Fibroblast of skin of left biceps (primary cell): ENCODE measurements at places on chromosomes 7 and 10.
A peak's percentile ranks its signal among the peaks of the same experiment; 100 is the strongest.

DNA sequence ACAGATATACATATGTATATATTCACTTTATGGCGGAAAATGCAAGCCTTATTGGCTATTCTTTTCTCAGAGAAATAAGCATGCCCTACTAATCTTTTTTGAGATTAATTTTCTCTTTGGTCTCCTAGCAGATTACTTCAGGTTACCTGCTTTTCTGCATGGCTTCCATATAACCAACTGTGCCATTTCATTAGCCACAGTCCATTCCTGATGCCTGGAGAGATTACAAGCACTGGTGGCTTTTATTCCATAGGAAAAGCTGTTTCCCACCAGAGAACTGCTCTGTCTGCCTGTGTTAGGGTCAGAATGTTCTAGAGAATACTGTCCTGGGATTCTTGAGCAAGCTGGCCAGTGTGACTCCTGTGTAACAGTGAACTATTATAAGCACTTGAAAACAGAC, 59.8 kb downstream of the LRRN3 start:
- DNase-seq = no peak

DNA sequence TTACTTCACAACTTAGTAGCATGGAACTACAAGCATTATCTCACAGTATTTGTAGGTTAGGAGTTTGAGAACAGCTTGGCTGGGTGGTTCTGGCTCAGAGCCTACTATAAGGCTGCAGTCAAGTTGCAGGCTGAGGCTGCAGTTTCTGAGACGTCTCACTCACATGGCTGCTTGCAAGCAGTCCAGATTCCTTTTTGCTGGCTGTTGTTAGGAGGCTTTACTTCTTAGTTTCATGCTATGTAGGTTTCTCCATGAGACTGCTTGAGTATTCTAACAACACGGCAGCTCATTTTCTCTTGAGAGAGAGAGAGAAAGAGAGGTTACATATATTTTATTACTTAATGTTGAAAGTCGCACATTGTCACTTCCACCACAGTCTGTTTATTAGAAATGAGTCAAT, 1073.9 kb downstream of the NXPH1 start:
- DNase-seq = peak; percentile 13

DNA sequence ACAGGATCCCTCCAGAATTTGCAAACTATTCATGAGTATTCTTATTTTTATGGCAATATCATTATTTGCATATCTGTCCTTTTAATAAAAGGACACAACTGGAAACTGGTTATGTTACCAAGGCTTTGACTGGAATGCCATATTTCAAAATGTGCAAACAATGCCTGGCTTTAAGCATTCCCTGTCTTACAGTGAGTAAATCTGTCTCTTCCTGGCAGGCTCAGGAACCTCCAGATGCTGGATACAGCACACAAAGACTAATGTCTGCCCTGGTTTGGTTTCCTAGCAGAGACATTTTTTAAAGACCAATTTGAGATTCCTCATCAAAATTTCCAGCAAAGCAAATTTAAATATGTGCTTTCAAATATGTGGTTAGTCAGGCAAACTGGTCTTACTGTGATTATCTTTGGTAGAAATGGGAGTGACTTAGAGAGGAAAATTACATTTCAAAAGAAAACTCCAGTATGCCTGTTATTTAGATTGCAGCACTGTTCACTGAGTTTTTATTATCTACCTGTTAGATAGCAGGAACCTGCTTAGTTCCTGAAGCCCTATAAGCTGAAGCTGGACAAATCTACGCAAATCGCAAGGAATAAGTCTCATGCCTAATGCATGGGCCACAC, 31.3 kb downstream of the RNF216 start:
- no peak for DNase-seq

DNA sequence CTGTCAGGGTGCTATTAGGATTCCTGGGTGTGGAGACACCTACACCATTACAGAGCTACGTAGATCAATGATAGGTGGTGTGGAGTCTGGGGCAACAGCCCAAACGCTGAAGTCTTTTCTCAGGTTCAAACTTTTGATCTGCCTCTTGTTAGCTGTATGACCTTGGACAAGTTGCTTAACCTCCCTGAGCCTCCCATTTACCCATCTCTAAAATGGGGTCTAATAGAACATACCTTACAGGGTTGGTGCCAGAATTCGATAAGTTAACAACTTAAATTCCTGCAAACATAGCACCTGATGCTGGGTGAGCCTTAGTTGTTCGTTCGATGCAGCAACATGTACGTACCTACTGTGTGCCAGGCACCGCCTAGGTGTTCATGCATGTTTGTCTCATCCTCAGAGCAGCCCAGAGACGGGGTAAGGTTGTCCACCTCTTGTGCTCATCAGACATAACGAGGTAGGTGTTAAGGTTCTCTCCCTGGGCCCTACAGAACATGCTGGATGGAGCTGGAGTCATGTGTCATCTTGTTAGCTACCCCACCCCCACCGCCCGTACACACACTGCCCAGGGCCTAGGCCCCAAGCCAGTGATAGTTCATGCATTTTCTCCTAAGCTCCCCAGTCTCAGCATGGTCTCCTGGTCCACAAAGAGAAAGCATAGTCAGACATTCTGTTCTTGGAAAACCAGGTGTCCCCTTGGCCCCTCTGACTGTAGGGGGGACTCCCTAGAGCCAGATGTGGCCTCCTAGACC, 41.0 kb upstream of the SLC29A3 start:
- no peak for DNase-seq

DNA sequence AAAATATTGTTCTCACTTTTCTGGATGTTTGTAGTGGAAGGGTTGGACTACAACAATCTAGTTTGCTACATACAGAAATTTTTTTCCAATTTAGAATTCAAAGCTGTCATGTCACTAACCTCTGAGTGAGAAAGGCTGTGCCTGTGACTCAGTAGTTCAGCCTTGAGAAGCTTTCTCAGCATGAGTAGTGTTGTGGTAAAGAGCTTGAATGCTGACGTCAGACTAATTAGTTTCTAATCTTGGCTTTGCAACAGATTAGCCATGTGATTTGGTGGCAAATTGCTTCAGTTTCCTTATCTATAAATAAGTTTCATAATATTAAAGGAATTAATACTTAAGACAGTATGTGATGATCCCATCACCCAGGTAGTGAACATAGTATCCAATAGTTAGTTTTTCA, 83.8 kb downstream of the ABCA13 start:
- DNase-seq = no peak

DNA sequence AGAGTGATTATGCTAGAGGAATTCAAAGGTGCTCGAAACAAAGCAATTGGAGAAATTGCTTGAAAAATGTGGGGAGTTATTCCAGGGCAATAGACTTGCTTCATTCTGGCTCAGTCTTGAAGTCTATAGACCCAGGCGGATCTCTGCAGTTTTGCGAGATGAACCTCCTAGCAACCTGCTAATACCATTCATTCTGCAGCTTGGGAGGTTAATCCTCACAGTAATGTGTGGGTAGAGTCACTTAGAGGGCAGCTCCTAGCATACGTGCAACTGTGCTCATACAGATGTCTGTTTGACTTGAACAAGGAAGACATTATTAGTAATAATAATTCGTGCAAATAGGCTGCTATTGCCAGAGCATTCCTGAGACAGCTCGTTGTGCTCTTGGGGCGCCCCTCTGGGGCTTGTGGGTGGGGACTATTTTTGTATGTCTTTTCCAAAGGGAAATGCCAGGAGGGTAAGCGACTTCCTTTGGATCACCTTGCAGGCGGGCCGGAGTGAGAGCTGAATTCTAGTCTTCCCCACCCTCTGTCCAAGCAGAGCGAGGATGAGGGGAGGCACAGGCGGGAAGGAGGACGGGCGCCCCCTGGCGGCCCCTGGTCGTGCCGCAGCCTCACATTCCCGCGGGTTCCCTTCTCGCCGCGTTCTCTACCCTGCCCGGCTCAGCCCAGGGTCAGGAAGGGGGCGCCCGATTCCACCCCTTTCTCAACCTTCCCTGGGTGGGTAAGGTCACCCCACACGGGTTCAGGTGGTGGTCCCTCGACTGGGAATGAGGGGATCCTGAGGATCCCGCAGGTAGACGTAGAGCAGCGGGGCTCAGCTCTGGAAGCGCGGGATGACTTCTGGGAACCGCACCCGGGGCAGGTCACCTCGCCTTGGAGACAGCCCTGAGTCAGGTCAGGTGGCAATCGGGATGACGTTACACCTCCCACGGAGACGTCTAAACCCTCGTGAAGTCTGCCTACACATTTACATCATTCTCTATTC, 241.5 kb downstream of the PHTF2 start:
- DNase-seq = no peak

DNA sequence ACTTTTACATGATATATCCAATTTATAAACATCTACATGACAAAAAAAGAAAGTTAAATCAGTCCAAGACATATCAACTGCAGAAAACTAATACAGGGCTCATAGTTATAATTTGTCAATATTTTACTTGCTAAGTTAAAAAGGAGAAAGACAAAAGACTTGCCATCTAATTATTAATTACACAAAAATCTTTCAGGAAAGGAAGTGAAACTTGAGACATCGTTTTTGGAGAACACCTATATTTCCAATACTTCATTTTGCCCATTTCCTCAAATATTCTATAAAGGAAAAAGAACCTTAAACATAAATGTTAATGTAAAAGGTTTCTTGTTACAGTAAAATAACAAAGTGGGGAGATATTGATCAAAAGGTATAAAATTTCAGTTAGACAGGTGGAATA, 148.7 kb downstream of the CACNA2D1 start:
- DNase-seq = no peak

GRCh38 chr10:70378122-70378521, 4.3 kb downstream of the LRRC20 start:
- DNase-seq = peak; percentile 79

- no peak for DNase-seq
These were observed 96.1 kb upstream of the EFCAB10 start for GRCh38 chr7:105677410-105677730.
